ENCODE measurements at places on chromosomes 4 and X. TPM values are rescaled to one million over a fixed set of nuclear protein-coding genes. Genes with fewer than 3 reads are reported as not detected.

Gene FAM53A
- polyA plus RNA-seq = 1.3 TPM

Gene GNRHR
- polyA plus RNA-seq = 0.22 TPM

Gene LPAR4
- polyA plus RNA-seq = 0.06 TPM

Gene PAGE4
- 0.11 TPM for polyA plus RNA-seq

Gene VEGFC
- 2.3 TPM for polyA plus RNA-seq

Gene SGMS2
- 2.4 TPM for polyA plus RNA-seq

Gene SPIN2A
- 0.16 TPM for polyA plus RNA-seq

Gene AKAP17A
- 42.8 TPM for polyA plus RNA-seq

Gene NDST3
- 0.02 TPM for polyA plus RNA-seq

Gene BEX1
- polyA plus RNA-seq = 0.35 TPM
